ENCODE measurements at places on chromosomes 2 and 18.

- no peak for DNase-seq
Measured at GRCh38 chr18:46903406-46903805, 13.9 kb downstream of the PIAS2 start.

GRCh38 chr2:7567646-7568045 lies 650.4 kb downstream of the RNF144A start:
- DNase-seq: no peak

GRCh38 chr2:172480301-172481218 lies 53.2 kb downstream of the ITGA6 start:
- no peak for DNase-seq

- no peak for DNase-seq
Measured at GRCh38 chr2:153145470-153145978, 333.0 kb downstream of the RPRM start.

GRCh38 chr2:239201531-239201876 lies 199.3 kb downstream of the HDAC4 start:
- DNase-seq: no peak

DNA sequence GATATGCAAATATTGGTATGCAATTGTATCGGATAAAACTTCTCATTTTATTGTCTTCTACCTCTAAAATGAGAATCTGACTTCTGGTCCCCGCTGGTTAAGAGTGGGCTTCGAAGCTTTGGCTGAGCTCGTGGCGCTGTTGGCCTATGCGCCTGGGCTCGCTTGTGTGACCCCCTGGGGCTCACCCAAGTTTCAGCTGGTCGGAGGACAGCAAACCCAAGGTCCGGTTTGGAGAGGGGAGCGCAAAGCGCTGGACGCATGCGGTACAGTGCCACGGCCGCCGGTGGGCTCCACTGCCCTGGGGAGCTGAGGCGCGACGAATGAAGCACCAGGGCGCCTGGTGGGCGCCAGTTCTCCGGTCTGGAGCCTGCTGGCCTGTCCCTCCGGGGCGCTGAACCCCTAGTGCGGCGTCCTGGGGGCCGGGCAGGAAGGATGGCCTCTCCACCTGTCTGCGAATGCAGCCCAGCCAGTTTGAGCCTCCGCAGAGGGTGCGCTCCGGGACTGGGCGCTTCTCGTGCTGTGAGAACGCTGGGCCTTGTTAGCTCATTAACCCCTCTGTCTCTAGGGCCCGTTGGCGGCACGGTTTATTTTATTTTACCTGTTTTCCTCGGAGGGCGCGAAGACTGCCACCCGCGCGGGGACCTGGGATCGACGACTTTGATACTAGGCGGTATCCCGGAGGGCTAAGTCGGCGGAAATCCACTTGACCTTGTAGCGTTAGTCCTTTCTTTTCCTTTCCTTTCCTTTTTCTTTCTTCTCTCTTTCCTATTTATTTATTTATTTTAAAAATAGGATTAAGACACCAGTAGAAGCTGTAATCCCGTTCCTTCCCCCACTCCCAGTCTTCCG lies 10.4 kb downstream of the MEIS1 start:
- no peak for DNase-seq

- DNase-seq: no peak
Measured at GRCh38 chr2:102289129-102289528, 22.2 kb upstream of the IL1RL1 start.

- no peak for DNase-seq
Measured at GRCh38 chr2:127769587-127769986, 41.4 kb downstream of the WDR33 start.

- DNase-seq: no peak
Measured at GRCh38 chr2:37387148-37387835, 42.9 kb downstream of the QPCT start.

- DNase-seq: no peak
Measured at GRCh38 chr18:3578621-3579020, 128.6 kb downstream of the TGIF1 start.

- no peak for DNase-seq
Measured at GRCh38 chr18:3453540-3454364, 3.8 kb downstream of the TGIF1 start.

- DNase-seq: no peak
Measured at GRCh38 chr2:26723991-26724750, 31.6 kb downstream of the KCNK3 start.

DNA sequence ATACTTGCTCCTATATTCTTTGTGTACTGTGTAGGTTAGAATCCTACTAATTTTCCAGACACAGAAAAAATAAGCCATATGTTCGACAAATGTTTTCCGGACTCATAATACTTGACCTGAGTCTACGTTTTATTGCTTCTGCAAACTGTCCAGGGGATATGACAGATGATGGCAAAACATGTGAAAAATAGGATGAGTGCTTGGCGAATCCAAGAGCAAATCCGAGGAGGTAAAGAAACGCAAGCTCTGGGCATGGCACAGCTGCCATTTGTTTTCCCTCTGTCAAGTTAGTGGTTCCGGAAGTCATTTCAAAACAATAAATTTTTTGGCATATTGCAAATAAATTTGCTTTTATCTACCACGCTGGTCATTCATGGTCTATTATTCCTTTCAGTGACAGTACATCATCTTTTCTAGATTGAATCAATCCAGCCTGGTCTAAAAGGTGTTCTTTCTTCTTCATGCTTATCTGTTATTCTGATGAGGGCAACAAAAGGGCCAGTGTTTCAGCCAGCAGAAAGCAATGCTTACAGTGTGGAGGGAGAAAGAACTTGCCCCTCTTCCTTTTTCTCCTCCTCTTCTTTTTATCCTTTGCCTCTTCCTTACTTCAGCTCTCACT lies 476.1 kb upstream of the SOX11 start:
- DNase-seq: no peak

- DNase-seq: no peak
Measured at GRCh38 chr18:50128506-50129271, 66.3 kb downstream of the MYO5B start.

DNA sequence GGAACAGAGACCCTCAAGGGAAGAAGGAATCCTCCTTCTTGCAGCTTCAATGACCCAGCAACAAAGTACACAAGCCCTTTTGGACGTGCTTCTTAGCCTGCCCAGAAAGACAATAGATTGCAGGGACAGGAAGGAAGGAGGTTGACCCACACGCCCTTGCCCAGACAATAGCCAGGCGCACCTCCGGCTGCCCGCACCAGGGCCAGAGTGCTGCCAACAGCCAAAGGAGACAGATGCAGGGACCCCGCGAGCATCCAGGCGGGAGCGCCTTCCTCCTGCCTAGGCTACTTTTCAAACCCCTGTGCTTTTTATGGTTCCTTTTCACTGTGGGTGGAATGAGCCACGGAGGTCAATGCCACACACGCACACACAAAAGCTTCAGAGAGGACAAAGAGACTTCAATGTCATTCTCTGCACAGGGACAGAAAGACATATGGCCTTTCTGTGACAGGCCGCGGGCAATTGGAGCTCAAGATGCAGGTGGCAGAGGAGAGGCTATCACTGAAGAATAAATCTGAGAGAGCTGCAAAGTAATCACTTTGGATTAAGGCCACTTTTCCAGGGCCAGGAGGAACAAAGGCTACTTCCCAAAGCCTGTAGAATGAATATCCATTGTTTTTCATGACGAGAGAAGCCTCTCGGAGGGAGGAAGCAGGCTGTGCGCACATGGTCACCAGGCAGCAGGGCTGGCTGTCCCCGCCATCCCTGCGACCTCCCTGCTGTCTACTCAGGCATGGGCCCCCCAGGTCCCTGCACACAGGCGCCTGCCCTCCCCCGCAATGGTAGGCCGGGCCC lies 300.6 kb downstream of the EIPR1 start:
- no peak for DNase-seq

DNA sequence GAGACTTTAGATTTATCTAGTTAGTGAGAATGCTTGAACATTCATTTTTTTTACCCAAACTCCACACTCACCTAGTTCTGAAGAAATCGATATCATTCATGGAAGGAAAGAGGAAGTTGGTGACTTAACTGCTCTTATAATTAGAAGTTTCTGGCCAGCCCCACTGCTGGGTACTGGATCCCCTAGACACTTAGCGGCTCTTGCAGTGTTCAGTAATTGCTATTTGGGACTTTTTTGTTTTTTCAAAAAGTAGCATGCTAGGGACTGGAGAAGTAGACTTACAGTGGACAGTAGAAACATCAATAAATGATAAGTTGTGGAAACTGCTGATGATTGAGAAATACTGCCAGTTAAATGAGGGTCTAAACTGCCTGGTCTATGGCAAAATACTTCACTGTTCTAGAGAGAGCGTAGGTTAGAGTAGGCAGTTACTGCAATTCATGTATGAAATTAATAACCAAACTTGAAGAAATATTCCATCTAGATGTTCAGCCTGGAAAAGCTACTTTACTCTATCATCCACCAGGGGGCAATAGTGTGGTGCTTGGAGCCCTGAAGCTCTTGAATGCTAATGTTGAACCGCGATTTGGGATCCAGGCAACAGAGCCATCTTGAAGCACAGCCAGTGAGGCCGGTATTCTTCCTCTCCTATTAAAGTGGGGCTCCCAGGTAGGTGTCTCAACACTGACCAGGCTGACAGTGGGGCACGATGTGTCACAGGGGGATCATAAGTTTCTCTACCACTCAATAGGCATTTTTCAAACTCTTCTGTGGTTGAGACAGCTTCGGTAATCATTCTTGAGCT lies 146.1 kb upstream of the SESTD1 start:
- DNase-seq: no peak

DNA sequence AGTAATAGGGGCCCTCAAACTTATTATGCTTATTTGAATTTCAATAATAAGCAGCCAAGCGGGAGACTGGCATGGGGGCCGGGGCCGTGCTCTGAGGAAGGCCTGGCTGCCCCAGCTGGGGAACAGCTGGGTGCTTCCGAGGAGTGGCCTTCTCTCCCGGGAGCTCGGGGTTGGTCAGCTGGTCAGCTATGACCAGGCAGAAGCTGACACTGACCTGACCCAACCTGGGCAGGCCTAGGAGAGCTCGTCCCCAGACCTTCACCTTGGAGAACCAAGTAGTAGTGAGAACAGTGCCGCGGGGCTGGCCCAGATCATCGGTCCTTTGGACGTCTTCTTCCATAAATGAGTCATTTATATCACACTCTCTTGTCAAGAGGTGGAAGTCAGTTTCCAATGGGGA lies 36.1 kb downstream of the RRM2 start:
- no peak for DNase-seq

DNA sequence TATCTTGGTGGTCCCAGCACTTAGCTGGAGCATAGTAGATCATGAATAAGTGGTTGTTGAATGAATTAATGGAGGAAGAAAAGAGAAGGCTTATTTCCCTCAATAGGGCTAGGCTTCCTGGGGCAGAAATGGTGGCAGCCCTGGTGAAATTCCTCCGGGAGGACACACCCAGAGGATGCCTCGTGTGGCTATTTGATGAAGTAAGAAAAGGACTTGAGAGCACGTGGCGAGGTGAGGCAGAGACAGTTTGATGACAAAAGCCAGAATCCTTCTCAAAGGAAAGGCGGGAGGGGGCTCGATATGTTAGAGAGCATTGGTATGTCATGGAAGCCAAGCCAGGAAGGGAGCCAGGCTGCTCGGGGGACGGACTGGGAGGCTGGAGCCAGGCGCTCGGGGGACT lies 14.7 kb downstream of the FAM228A start:
- no peak for DNase-seq

DNA sequence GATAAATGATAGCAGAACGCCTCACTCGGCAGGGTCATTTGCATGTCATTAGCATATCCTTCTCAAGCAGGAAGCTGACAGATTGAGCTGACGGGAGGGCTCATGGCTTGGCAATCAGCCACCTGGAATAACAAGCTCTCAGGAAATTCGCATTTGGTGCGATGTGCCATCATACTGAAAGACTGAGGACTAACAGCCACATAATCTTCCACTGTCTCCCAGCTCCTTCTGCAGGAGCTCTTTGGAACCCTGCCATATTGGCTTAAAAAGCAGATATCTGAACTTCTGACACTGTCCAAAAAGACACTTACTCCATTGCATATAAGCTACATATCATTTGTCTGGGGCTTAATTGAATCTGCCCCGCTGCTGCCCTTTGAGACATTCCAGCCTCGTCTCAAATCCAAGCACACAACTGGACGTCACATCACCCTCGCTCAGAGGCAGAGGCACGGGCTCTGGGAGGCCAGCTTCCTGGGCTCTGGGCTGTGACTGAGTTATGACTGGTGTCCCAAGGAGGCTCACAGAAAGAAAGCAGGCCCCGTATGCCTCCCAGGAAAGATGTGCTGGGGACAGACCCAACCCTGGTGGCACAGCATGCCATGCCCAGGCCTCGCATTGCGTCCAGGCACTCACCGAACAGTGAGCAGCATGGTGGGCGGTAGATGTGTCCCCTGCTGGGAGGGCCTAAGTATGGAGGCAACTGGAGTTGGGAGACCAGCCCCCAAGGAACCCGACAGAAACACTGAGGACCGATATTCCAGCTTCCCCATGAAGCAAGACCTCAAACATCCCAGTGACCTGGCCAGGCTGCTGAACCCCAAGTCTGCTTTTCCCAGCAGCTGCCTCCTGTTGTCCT lies 228.0 kb downstream of the ATAD2B start:
- no peak for DNase-seq

GRCh38 chr2:194104687-194105086 lies 1552.3 kb upstream of the SLC39A10 start:
- DNase-seq: no peak

- no peak for DNase-seq
Measured at GRCh38 chr2:197850882-197851450, 46.6 kb downstream of the PLCL1 start.

- no peak for DNase-seq
Measured at GRCh38 chr2:12797815-12798214, 81.1 kb downstream of the TRIB2 start.

- DNase-seq: no peak
Measured at GRCh38 chr2:236658974-236659757, 89.5 kb downstream of the ACKR3 start.

DNA sequence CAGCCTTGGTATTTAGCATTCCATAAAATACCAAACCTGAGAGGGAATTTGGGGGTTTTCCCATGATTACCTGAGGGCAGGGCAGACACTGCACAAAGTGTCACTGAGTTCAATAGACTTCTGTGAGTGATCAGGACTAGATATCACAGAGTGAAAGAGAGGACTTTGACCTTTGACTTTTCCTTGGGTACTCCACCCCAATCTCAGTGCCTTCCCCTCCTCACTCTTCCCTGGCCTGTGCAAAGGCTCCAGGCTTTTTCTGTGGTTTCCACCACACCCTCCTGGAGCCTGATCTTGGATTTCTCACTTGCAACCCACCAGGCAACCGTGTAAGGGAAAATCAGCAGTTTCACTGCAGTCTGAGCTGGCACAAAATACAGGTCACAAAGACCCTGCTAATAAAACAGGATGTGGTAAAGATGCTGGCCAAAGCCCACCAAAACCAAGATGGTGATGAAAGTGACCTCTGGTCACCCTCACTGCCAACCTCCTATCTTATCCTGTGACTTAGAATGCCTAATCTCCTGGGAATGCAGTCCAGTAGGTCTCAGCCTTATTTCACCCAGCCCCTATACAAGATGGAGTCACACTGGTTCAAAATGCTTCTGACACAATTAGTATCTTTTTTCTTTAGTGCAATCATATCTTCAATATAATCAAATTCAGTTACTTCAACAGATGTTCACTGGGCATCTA lies 64.0 kb downstream of the BOD1L2 start:
- DNase-seq: no peak

DNA sequence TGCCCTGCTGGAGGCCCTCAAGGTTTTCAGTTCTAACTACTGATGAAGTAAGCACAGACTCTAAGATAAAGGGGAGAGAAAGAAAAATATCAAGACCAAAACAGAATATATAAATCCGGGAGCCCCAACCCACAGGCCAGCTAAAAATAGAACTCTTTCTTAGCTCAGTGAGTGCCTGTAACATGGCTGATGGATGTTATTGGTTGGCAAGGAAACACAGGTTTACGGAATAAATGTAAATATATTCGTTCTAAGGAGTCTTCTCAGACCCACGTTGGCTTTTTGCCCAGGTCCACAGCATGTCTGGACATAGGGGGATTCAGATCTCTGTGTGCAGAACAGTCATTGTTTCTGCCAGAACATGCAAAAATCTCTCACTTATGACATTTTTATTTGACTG lies 139.0 kb upstream of the SERPINE2 start:
- no peak for DNase-seq

All from hypothalamus (tissue), 51 donors.